ENCODE measurements at places on chromosomes 2 and 18.

GRCh38 chr2:182144776-182145165, 159.1 kb downstream of the PPP1R1C start:
- DNase-seq, result no peak

DNA sequence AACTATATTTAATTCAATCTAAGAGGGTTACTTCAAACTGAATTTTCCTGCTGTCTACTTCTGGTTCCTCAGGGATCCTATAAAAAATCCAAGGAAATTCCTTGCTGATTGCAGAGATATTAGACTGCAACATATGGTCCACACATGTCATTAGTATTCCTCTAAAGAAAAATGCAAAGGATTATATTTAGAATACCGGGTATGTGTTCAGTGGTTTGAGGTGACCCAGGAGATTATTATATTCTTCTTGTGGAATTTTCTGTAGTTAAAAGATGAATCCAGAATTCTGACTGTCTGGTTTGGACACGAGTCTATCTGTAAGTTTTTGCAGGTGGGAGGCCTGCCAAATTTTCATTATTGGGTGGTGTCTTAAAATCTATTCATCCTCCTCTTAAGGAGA, 18.2 kb downstream of the HOXD1 start:
- no peak for DNase-seq

DNA sequence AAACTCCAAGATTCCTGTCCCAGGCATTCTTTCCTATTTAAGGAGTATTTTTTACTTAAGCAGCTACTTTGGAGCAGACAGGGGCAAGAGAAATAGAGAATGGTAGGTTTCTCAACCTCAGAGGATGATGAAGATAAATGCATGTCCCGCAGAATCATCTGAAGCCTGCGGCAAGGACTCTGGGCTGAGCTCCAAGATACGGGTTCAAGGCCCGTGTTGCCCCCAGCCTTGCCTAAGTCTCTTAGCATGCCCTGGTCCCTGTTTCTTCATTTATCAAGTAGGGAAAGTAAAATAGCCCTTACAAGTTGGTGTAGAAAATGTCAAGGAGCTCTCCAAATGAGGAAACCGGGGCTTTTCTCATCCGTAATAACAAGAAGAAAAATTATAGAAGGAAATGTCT, 214.0 kb downstream of the KLHL29 start:
- no peak for DNase-seq

- no peak for DNase-seq
Measured at GRCh38 chr18:64618390-64618789, 469.5 kb upstream of the LINC00305 start.

- no peak for DNase-seq
Measured at GRCh38 chr18:12315490-12315889, 7.4 kb downstream of the TUBB6 start.

GRCh38 chr2:233178994-233179847, 72.3 kb upstream of the ATG16L1 start:
- DNase-seq, result no peak

DNA sequence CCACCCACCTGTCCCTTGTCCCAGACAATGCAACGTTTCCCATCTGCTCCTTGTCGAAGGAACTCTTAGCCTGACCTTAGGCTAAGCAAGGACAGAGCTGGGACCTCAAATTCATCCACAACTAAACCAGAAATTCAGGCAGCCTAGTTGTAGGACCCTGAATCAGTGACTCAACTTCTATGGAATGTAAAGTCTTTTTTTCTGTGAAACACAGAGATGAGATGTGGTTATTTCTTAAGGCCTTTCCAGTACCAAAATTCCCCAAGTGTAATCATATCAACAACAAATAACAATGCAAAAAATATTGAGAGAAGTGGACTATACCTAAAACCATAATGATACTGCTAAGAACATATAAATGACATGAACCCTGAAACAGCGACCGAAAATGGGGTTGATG, 46.7 kb downstream of the EN1 start:
- DNase-seq, result no peak

GRCh38 chr18:3340682-3341097, 78.8 kb downstream of the MYL12B start:
- no peak for DNase-seq

GRCh38 chr2:72316774-72317173, 169.1 kb upstream of the CYP26B1 start:
- no peak for DNase-seq

DNA sequence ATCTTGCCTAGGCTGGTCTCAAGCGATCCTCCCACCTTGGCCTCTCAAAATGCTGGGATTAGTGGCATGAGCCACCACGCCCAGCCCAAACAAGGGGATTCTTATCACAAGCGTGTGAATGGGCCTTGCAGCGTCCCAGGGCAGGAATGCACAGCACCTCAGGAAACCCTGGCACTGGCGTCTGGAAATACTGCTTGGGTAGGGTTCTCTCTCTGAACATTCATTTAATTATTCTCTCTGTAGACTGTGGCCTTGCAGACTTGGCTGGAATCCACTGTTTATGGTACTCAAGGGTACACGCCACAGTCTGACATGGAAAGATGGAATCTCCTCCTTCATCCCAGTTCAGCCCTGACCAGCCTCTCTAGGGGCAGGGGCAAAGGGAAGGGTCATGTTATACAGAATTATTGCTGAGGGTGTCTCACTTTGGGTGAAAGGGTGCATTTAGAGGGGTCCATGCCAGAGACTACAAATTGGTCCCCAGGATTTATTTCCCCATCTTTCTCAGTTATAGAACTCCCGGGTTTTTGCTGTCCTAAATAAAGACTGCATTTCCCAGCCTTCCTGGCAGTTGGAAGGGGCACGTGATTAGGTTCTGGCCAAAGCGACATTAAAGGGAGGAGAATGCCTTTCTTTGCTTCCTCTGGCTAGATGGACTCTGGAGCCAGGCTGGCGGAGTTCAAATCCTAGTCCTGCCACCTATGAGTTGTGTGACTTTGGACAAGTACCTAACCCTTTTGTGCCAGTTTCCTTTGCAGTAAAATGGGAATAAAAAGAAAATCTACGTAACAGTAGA, 147.2 kb upstream of the HAAO start:
- no peak for DNase-seq

DNA sequence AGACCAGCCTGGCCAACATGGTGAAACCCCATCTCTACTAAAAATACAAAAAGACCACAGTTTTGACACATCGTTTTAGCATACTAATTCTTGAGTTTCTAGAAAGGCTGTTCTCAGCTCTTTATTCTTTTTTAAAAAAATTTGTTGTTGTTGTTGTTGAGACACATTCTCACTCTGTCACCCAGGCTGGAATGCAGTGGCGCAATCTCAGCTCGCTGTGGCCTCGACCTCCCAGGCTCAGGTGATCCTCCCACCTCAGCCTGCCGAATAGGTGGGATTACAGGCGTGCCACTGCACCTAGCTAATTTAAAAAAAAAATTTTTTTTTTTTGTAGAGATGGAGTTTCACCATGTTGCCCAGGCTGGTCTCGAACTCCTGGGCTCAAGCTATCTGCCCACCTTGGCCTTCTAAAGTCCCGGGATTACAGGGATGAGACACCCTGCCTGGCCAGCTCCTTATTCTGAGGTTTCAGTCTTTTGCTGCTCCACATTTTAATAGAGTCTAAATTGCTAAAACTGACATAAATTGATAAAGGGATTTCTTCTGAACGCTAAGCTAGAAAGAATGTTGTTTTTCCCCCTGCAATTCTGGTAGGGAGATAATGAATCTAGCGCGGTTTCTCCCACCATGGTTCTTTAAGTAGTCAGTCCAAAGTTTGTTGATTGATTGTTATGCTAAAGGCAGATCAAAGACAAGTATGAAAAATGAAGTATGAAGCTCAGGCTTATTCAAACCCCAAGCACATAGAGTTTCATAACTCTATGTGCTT, 32.6 kb upstream of the CABLES1 start:
- no peak for DNase-seq

- DNase-seq, result no peak
Measured at GRCh38 chr2:130749641-130750040, 5.7 kb upstream of the AMER3 start.

DNA sequence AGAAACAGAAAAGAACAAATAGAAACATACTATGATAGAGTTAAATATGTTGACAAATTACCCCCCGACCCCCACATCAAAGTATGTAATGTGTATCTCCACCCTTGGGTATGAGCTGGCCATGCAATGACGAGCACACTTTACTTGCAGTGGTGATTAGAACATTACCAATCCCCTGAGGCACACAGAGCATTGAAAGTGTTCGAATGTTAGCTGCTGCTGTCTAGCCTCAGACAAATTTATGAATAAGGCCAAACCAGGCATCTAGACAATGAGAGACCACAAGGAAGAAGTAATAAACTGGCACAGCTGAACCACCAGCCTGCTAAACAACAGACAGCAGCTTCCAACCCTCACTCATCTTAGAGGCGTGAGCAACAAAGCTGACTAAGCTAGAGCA, 380.5 kb downstream of the DSEL start:
- DNase-seq, result no peak

GRCh38 chr2:190301032-190301431, 18.6 kb downstream of the HIBCH start:
- no peak for DNase-seq

GRCh38 chr2:197969391-197969893, 165.0 kb downstream of the PLCL1 start:
- DNase-seq, result no peak

DNA sequence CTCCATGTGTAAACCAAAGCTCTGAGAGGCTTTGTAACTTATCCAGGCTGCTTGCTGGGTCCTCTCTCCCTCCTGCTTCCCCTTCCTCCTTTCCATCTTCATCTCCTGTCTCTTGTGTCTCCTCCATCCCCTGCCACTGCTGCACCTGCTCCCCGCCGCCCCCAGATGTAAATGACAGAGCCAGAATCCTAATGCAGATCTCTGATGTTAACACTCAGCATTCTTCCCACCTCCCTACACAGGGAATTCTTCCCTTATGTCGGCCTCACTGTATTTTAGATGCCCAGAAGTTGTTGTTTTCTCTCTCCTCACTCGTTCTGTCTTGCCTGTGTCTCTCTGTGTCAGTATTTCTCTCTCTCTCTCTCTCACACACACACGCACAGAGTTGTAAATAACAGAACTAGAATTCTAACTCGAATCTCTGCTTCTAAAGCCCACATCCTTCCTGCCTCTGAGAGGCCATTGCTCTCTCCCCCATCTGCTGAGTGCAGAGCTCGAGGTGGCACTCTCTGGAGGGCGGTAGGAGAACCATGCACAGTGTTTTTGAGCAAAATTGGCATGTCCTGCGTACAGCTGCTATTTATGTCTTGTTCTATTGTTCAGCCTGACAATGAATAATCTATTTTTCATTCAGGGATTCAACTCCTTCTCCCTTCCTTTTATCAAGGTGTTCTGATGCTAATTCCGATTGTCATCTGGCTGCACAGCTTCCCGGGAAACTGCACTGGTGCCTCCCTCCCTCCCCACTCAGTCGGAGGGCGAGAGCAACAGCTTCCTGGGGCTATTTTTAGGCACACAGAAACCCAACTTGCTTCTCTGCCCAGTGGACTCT, 219.9 kb downstream of the SH3RF3 start:
- peak; percentile 85 for DNase-seq

- DNase-seq, result no peak
Measured at GRCh38 chr2:63425606-63426005, 162.7 kb downstream of the WDPCP start.

DNA sequence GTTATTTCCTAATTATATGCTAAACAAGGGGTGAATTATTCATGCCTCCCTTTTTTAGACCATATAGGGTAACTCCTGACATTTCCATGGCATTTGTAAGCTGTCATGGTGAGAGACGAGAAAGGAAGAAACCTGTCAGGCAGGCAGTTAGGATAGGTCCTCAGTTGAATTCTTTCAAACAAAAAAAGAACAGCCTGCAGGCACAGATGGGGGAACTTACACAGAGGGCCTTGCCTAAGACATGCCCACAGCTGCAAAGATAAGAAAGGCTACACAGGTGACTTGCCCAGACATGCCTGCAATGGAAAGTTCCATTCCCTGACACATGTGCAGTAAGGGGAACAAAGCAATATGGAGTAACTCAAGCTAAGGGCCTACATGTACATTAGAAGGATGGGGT, 128.1 kb downstream of the TMEM163 start:
- no peak for DNase-seq

DNA sequence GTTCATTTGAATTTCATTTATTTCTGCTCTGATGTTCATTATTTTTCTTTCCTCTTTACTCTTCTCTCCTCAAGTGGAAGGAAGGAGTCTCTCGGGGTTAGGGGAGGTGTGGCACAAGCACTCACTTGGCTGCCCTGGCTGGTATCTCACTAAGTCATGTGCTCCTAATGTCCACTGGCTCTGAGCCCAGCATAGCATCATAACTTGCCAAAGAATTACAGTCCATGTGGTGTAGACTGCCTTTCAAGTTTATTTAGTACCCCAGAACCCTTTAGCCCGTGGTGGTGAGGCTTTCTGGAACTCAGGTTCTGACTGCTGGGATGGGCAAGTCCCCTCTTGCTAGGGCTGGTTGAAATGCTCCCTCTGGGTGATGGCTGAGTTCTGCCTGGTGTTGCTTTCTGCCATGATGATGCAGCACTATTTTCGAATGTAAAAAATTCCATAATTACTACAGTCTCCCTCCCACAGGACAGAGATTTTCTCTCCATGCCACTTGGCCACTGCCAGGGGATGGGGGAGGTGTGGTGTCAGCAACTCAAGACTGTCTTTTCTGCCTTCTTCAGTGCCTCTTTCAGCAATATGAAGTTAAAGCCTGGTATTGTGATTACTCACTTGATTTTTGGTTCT, 22.2 kb downstream of the SPAG16 start:
- no peak for DNase-seq

GRCh38 chr2:20299113-20299512, 51.5 kb downstream of the PUM2 start:
- no peak for DNase-seq

- no peak for DNase-seq
Measured at GRCh38 chr2:229422063-229422462, 151.0 kb upstream of the PID1 start.

- DNase-seq, result no peak
Measured at GRCh38 chr2:188659656-188660406, 314.3 kb upstream of the COL3A1 start.

- DNase-seq, result no peak
Measured at GRCh38 chr2:192953116-192953515, 758.4 kb upstream of the TMEFF2 start.

DNA sequence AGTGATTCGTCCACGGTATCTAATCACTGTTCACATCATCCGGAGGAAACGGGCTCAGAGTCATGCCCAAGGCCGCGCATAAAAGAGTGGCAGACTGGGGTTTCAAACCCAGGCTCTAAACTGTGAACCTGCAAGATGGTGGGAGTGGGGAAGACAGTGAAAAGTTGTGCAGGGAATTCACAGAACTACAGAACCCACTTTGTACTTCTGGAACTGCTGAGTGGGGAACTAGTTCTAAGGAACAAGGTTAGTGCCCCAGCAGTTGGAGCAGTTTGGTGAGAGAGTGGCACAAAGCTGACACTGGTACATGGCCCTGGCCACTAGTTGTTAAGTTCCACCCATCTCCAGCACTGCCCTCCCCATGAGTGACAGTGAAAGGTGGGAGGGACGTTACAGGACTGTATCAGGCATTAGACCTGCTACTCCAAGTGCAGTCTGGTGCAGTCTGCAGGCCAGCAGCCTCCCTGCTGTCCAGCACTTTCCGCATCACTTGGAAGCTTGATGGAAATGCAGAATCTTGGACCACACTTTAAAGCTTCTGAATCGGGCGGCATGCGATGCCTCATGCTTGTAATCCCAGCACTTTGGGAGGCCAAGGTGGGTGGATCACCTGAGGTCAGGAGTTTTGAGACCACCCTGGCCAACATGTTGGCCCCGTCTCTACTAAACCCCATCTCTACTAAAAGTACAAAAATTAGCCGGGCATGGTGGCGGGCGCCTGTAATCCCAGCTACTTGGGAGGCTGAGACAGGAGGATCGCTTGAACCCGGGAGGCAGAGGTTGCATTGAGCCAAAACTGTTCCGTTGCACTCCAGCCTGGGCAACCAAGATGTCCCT, 47.3 kb downstream of the C2orf42 start:
- DNase-seq, result no peak
